OCI-M1 (cell line): ENCODE measurements at places on chromosomes 13 and 19.
A peak's percentile ranks its signal among the peaks of the same experiment; 100 is the strongest.

- no peak for DNase-seq
Measured at GRCh38 chr13:32824061-32824460, 192.2 kb upstream of the KL start.

- DNase-seq = no peak
Measured at GRCh38 chr19:33394006-33394722, 20.7 kb downstream of the CEBPG start.

GRCh38 chr13:99665711-99666110 is 164.4 kb downstream of the TM9SF2 start:
- no peak for DNase-seq

GRCh38 chr19:46954993-46955812 is 64.4 kb upstream of the NPAS1 start:
- peak; percentile 86 for DNase-seq

GRCh38 chr13:64482373-64482772 is 2747.8 kb downstream of the PCDH9 start:
- DNase-seq = no peak
